ENCODE measurements at places on chromosomes 2 and 18. TPM values are rescaled to one million over a fixed set of nuclear protein-coding genes. Genes with fewer than 3 reads are reported as not detected.
A peak's percentile ranks its signal among the peaks of the same experiment; 100 is the strongest.

- DNase-seq: no peak
Measured at GRCh38 chr18:1663879-1664705, 759.4 kb downstream of the ADCYAP1 start.

DNA sequence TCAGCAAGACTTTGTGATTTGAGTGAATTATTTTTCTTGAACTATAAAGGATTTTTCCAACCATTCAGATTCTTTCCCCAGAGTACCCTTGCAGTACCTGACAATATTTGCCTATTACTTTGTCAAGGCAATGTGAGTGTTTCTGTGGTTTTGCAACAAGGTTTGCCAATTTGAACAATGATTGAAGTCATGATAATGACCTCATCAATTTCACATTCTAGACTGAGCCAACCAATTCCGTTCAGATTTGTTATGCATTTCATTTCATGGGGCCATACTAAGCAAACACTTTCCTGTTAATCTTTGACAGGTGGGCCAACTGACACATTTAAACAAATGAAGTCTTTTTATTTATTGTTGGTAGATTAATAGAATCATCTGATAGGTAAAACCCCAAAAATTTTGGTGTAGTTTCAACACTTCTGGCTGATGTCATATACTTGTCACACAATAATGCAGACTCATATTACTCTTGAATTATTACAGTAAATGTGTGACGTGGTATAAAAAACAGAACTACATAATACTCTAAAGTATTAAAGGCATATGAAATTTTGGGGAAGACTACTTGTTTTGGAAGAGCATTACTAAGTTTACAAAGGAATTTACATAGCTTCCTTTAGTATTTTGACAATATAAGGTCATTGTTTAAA is 526.4 kb downstream of the DPP10 start:
- no peak for DNase-seq

DNA sequence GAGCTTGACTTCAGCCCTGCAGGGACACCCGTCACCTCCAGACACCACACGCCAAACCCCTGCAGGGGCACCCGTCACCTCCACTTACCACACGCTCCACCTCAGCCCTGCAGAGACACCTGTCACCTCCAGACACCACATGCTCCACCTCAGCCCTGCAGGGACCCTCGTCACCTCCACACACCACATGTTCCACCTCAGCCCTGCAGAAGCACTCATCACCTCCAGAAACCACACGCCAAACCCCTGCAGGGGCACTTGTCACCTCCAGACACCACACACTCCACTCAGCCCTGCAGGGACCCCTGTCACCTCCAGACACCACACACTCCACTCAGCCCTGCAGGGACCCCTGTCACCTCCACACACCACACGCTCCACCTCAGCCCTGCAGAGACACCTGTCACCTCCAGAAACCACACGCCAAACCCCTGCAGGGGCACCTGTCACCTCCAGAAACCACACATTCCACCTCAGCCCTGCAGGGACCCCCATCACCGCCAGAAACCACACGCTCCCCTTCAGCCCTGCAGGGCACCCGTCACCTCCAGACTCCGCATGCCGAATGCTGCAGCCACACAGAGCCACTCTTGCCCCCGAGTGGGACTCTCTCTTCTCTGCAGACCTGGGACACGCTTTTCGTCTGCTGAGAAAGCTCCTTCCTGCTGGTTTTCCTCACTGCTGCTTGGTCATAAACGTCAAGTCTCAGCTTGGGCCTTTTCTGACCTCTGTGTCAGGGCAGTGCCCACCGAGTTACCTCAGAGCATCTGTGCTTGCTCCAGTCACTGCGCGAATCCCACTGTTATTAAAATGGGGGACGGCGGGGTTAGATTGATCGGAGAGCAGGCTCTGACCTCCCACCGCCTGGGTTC is 77.5 kb upstream of the SALL3 start:
- no peak for DNase-seq

DNA sequence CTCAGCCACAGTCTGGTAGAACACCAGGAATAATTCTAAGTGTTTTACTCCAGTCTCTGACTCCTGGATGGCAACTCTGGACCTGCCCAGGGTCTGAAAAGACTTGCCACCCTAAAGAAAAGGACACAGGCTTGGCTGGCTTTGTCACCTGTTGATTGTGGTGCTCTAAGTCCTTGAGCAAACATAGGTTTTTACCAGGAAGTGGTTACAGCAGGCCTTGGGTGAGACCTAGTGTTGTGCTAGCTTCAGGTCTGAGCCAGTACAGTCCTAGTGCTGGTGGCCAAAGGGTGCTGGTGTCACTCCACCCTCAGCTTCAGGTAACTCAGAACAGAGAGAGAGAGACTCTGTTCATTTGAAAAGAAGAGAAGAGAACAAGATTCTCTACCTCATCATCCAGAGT is 1239.4 kb upstream of the CRIM1 start:
- no peak for DNase-seq

Gene ST8SIA5
- 1.2 TPM for total RNA-seq

DNA sequence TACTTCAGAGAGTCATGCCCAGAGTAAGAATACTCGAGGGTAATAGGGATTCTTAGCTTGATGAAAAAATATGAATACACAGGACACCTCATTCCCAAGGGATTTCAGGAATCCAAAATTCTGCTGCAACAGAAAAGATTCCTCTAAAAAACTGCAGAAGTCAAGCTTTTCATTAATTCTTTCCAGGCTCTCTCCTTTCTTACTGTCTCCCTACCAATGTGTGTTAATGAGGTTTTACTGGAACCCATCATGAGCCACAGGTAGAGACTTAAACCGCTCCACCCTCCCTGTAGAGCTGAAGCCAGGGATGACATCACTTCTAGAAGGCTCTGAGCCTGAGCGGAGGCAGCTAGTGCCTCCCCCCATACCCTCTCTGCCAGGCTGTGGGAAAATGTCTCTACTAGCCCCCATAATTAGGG is 3.4 kb downstream of the SDC1 start:
- peak; percentile 31 for DNase-seq

Gene CROCC2
- total RNA-seq: not detected

- peak; percentile 79 for DNase-seq
Measured at GRCh38 chr2:189092936-189093335, 86.6 kb downstream of the COL5A2 start.

Data from LHCN-M2 (cell line).